Renal cortex interstitium (tissue), 15 donors: ENCODE measurements at places on chromosomes 12 and 14. TPM values are rescaled to one million over a fixed set of nuclear protein-coding genes. Genes with fewer than 3 reads are reported as not detected.

DNA sequence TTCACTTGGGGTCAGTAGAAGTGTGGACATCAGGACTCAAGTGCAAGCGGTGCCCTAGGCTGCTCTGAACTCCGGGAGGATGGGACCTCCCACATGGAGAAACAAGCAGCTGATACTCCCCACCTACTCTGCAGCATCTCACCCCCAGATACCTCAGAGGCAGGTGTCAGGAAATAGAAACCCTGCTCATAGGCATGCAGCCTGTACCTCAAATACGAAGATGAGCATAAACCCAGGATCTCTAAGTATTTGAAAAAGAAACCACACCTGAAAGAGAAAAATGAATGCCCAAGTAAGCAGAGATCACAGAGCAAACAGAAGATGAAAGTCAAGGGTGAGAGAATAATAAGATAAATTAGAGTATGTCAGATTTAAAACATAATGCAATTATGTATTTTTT, 75.6 kb upstream of the WSCD2 start:
- DNase-seq = no peak

DNA sequence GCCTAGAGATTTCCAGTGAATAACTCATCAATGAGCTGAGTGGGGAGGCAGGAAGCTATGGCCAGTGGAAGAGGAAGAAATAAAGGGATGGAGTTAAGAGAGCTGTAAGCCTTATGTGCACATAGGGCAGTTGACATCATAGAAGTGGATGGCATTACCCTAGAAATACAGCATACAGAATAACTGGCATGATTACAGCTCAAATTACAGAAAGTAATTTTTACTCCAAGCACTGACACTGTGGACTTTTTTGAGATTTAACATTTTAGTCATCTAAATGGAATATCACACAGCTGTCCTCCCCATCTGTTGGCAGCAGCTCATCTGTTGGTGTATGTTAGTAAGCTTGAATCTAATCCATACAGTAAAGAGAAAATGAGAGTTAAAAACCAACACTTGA, 5.4 kb upstream of the IPO8 start:
- no peak for DNase-seq

GRCh38 chr12:127925971-127926370, 341.0 kb upstream of the TMEM132C start:
- peak; percentile 6 for DNase-seq

DNA sequence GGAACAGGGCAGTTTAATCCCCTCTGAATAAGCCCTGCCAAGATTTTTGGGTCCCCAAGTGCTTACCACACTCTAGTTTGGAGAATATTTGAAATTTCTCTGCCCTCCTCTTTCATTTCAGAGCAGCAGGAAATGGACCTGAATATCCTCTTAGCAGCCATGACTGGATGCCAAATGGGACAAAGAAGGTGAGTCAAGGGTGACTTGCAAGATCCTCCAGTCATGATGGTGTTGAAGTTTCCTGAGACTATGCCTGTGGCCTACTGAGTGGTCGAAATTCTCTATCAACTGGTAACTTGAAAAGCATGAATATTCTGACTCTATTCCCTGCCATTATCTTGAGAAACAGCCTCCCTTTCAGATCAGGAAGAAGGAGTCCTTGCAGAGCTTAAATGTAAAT, 1674.7 kb upstream of the SEL1L start:
- DNase-seq = no peak

The RPGRIP1 gene
- polyA plus RNA-seq = 0.40 TPM

The CLEC7A gene
- 2.5 TPM for polyA plus RNA-seq

The IL26 gene
- not detected for polyA plus RNA-seq

The SELPLG gene
- polyA plus RNA-seq = 2.5 TPM

The ERO1A gene
- 25.6 TPM for polyA plus RNA-seq

The ATP2B1 gene
- polyA plus RNA-seq = 99.8 TPM

The SERPINA10 gene
- polyA plus RNA-seq = 0.06 TPM
